ENCODE measurements at places on chromosomes 11 and 22.

GRCh38 chr11:109039611-109040010 lies 374.7 kb downstream of the DDX10 start:
- no peak for DNase-seq

DNA sequence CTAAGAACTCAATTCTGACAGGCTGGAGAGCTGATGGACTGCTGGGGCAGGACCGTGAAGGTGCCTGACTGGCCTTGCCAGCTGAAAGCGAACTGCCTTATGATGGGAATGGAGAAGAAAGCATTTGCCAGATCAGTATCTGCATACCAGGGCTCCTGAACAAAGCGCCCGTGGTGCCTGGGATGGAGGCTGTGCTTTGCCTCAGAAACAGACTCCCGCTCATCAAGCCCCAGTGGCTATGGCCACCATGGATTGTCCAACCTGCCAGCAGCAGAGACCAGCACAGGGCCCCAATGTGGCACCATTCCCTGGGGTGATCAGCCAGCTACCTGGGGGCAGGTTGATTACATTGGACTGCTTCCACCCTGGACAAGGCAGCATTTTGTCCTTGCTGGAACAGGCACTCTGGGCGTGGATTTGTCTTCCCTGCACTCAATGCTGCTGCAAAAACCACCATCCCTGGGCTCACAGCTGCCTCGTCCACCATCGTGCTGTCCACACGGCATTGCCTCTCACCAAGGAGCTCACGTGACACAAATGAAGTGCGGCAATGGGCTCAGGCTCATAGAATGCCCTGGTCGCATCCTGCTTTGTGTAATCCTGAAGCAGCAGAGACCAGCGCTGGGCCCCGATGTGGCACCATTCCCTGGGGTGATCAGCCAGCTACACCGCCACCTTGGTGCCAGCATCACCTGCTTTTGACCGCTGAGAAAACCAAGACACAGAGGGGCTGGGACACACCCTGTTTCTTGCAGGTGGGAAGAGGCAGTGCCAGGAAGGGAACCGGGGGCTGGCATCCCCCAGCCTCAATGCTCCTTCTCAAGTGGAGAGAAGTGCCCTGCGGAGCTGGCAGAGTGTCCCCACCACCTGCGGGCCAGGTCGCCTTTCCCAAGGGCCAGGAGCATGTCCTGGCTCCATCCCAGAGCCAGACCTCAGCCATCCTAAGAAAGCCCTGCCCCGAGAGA lies 1367.5 kb downstream of the BRD1 start:
- DNase-seq = no peak

DNA sequence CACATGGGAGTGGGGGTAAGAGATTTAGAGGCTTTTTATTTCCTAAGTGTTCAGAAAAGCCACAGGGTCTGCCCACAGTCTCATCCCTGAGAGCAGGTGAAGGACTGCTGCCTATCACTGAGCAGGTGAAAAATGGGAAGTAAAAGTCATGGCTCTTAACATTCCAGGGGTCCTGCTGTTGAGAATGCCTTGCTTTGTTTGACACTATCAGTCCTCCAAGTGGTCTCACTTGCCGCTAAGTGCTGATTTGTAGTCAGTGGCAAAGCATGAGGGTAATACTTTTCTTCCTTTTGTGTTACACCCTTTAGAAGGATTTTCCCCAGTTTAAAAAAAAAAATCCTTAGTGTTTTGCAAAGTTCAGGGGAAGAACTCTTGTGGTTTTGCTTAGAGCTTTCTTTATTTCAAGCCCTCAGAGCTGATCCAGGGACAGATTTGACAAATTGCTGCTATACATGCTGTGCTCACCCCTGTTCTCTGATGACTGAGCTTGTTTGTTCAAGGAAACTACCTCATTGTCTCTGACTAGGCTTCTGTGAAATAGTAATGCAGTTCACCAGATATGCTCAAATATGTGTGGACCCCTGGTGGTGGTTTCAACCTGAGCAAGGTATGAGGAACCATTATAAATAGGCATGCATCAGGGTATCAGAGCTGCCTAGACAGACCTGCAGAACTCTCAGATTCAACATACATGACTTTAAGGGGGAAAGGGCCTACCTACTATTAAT lies 141.0 kb downstream of the ARHGAP42 start:
- no peak for DNase-seq

DNA sequence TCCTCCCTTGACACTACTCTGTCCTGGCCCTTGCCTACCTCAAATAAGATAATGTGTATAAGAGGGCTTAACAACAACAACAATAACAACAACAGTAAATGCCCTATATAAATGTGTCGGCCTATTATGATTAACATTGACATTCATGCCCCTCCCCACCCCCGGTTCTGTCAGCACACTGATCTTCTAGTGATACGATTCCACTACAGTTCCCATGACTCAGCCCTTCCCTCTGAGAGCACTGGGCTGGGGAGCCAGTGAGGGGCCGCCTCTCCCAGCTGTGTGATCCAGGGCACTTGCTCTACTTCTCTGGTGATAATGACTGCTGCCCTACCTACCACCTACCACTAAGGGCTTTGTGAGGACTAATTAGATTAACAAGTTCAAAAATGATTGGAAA lies 92.2 kb upstream of the PHOX2A start:
- DNase-seq = no peak

DNA sequence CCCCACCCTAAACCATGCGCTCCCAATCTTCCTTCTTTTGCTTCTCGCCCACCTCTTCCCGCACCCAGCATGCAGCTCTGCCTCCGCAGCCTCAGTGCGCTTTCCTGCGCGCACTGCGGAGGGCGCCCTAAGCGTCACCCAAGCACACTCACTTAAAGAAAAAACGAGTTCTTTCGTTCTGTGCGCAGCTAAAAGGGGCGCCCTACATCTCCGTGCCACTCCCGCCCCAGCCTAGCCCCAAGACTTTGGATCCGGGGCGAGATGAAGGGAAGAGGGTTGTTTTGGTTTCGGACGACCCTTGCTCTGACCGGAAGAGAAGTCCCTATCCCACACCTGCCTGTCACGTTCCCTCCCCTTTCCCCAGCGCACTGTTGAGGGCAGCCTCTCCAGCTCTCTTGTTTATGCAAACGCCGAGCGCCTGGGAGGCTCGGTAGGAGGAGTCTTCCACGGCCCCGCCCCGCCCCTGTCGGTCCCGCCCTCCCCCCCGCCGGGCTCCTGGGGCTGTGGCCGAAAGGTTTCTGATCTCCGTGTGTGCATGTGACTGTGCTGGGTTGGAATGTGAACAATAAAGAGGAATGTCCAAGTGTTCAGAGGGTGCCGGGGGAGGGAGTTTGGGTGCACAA lies 5.3 kb downstream of the VSIG2 start:
- peak; percentile 74 for DNase-seq

DNA sequence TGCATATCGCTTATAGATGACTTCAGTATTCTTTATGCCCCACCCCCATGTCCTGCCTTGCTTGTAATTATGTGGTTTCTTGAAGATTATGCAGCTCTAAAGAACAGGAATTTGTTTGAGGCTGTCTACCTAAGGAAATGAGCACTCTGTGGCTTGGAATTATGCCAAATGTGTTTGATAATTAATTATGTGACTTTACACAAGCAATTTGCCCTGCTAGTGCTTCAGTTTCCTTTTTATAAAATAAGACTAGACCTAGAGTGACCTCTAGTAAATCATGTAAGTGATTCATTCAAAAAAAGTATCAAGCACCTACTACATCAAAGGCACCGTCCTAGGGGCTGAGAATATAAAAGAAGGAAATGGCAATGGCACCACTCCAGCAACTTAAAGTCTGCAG lies 491.5 kb upstream of the KIRREL3 start:
- DNase-seq = no peak

DNA sequence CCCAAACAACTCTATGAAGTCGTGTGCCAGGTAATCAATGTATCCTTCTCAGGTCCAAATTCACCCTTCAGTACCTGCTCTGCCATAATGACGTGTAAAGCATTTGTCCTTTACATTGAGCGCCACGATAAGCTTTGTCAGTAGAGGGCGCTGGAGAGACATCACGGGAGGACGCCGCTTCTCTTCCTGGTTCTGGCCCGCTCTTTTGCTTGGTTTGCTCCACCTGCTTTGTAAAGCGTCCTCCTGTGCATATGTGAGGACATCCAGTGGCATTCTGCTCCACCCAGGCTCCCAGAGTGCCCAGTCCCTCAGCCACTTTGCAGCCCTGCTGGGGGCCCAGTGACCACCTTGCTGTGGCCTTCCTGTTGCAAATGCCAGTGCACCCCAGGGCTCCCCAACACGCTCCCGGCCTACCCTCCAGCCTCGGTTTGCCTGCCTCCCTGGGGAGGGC lies 61.1 kb downstream of the WT1 start:
- DNase-seq = peak; percentile 45

GRCh38 chr11:129861702-129862522 lies 33.5 kb downstream of the NFRKB start:
- no peak for DNase-seq

DNA sequence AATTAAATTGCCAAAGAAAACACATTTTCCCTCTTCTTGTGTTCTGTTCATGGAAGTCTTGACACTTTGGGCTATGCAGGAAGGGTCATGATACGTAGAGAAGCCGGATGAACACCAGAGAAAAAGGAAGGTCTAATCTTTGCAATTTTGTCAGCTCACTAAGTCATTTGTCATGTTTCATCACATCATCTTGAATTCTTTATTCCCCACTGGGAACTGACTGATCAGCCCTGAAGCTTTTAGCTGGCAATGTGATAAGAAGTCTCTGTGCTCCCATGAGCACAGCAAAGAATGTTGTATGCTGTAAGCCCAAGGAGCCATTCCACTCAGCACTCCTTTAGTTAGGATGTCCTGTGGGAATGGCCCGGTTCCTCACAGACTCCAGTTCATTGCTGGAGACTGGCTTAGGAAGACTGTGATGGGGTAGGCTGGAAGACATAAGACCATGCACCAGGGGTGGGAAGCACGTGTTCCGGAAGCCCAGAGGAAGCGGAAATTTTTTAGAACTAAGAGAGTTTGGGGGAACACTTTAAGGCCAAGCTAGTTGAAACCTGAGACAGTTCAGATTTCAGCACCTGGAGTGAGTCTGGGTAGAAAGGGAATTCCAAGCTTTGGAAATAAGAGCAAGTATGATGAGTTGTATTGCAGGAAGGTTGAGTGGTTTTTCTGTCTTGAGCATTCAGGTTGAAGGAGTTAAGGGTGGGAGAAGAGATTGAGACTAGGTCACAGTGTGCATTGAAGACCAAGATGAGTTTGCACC lies 306.7 kb upstream of the MTNR1B start:
- DNase-seq = no peak

DNA sequence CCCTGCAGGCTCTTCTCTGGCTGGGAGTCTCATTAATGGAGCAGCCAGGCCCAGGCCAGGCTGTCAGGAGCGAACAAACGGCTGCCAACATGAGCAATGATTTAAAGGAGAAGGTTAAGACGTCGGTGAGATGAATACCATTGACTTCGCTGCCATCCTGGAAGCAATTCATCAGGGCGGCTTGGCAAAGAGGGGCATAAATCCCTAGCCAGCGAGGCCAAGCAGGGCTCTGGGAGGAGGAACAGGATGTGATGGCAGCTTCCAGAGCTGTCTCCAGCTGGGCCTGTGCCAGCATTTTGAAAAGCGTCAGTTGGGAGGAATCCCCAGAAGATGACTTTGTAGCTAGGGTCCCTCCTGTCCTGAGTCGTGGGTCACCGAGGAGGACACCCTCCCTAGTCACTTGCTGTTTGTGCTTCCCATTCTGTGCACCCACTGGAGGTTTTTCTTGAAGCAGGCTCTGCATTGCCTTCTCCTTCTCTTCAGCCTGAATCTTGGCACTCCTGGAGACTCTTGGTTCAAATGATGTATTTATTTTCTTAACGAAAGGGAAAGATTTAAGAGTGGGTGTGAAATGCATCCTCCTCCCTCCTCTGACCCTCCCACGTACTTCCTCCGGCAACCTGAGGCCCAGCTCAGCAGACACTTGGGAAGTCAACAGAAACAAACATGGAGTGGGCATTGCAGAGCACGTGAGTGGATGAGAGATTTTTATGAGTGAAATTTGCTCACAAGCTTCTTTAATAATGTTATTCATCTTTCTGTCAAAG lies 476.3 kb upstream of the CADM1 start:
- DNase-seq = no peak

GRCh38 chr11:42490506-42490905 lies 821.3 kb upstream of the API5 start:
- DNase-seq = no peak

DNA sequence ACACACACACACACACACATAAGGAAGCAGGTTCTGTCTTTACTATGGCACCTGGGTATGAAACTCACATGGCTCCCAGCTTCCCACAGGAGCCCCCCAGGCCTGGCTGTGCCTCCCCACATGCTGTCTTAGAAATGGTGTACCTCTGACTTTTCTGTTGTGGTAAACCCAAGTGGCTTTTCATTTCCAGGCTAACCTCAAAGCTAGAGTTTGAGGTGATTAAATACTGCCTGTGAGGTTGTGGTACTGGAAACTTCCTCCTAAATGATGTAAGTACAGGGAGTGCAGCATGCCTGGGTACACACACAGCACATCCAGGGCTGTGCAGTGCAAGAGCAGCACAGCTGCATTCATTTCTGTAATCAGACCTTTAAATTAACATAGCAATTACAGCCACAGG lies 34.4 kb downstream of the ME3 start:
- no peak for DNase-seq

DNA sequence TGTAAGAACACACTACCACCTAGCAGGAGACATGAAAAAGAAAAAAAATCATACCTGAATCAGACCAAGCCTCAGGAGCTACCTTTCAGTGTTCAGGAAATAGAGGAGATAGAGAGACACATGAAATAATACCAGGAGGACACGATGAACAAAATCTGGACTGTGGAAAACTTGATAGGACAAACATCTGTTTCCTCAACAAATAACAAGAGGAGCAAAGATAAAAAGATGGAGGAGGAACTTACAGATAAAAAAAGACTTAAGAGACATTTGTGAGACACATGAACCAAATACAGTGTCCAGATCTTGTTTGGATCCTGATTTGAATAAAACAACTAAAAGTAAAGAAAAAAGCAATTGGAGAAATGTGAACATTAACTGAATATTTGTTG lies 12.4 kb upstream of the KCNE3 start:
- DNase-seq = no peak

DNA sequence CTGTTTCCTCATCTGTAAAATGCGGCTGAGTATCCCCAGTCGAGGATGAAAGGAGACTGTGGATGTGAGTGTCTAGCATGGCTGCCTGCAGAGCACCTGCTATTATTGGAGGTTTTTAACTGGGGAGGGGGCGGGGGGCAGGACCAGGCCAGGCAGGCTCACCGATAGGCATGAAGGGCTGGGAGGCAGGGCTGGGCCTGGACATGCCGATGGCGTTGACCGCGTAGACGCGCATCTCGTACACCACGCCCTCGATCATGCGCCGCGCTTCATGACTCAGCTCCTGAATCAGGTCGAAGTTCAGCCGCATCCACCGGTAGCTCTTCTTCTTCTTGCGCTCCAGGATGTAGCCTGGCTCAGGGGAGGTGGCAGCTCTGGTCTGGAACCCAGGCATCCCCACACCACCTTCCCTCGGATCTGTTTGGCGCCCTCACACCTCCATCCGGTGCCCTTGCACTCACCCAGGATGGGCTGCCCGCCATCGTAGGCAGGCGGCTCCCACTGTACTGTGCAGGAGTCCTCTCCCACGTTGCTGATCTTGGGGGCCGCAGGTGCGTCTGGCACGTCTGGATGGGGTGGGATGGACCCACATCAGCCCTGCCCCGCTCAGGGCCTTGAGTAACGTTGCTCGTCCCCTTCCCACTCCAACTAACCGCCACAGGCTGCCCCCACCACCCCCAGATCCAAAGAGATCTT lies 15.1 kb downstream of the MYBPC3 start:
- DNase-seq = no peak

- DNase-seq = no peak
Observed at GRCh38 chr22:41598081-41598480, 8.4 kb upstream of the PMM1 start.

Data from SK-N-SH (cell line).